Activated T-helper 1 cell treated with Interleukin-2 at 50 U/mL for 16 hours (primary cell): ENCODE measurements at places on chromosomes 11 and 22.

GRCh38 chr11:131923309-131923708, 552.9 kb downstream of the NTM start:
- no peak for DNase-seq

DNA sequence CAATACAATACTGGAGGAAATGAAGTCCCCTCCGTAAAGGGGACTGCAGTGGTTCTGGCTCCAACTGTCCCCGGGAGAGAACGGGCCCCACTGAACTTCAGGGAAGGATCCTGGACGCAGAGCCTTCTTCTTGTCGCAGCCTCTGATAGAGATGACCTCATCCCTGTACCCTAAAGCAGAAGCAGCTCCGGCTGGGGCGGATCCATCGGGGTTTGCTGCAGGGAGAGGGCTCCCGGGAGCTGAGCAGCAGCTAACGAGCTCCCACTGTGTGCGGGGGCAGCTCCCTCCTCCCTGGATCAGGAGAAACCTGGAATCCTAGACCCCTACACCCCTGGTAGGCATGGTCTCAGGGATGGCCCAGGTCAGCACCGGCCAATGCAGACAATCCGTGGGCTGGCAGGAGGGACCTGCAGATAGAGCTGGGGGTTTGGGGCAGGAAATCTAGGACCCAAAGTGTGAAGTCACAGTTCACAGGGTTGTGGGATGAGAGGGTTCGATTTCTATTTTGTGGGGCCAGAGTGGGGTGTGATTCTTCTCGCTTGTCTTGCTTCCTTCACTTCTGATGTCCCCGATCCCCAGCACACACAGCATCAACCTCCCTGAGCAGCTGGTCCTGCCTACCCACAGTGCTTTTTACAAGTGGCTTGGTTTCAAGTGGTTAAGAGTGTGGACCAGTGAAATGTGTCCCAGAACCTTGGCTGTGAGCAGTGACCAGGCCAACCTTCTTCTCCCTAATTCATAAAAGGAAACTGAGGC, 12.9 kb downstream of the KIAA0930 start:
- no peak for DNase-seq

DNA sequence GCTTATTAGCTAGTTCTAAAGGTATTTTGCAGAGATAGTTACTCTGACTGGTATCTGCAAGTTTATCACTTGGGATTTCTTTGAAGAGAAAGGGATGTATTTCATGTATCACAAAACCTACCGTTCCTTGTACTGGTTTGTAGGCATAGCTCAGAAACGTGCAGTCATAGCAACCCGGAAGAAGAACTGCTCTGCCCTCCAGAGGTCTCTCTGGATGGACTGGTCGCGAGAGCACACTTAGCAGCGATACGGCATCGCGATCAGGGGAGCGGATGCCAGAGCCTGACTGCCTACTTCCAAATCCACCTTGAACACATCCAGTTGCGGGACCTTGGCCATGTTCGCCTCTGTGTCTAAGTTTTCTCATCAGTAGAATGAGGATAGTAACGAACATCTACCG, 143.3 kb downstream of the WNT7B start:
- DNase-seq, result no peak

DNA sequence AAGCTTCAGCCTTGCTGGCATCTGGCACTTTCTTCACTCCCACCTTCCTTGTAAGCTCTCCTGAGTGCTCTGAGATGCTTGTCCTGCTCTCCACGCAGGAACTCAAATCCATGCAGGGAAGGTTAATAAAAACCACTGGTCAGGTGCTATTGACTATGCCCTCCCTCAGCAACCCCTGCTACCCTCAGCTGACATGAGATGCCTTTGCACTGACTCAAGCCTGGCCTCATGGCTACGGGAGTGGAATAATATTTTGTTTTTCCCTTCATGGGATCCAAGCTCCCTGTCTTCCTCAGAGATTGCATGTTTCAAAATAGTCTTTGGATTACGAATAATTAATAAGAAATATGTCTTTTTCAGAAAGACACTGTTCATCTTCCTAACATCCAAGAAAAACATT, 31.7 kb upstream of the ABCC8 start:
- DNase-seq, result no peak

DNA sequence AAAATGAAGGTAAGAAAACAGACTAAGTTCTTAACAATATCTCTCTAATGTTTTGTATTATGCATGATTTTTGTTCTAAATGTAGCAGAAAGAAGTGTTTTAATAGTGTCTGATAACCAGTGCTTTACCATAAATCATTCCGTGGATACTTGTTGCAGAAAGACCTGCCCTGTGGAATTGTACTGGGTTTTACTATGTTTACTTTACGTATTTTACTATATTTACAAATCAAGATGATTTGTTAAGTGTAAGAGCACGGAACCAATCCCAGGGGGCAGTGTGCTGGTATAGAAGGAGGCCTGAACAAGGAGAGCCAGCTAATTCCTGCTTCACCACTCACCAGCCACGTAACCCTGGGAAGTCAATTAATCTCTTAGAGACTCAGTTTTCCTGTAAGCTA, 1.4 kb downstream of the HTR3B start:
- no peak for DNase-seq

DNA sequence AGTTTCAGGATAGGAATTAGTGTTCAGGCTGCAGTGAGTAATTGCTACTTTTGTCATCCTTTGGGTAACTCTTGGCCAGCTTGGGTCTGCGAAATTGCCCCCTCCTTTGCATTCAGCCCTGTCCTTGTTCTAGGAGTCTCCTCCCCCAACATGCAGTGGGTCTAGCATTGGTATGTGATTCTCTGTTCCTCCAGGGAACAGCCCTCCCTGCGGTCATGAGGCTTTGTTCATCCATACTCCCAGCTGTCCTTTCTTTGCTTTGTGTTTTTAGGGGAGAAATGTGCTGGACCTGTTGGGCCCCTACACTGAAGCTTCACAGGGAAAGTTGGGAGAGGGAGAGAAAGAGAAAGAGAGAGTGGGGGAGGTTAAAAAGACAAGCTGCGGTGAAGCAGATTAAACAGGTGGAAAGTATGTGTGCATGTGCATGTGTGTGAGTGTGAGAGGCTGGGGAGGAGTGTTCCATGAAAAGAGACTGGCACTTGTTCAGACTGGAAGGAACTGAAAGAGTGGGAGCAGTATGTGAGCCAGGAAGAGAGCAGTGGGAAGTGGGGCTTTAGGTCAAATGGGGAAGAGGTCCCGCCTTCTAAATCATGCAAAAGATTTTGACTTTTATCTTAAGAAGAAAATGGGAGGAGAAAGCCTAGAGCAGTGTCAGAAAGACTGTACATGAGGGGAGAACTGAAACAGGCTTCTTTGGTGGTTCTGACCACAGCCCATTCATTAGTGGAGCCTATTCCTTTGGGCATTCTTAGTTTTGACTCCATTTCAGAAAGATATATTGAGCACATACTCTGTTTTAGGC, 17.9 kb upstream of the SESN3 start:
- DNase-seq, result no peak

GRCh38 chr22:22396741-22397291, 111.7 kb downstream of the ZNF280B start:
- DNase-seq, result no peak

- no peak for DNase-seq
Measured at GRCh38 chr11:129144256-129144655, 47.9 kb downstream of the ARHGAP32 start.

- DNase-seq, result no peak
Measured at GRCh38 chr11:27563201-27563600, 56.6 kb upstream of the LIN7C start.

- DNase-seq, result no peak
Measured at GRCh38 chr22:47166033-47166404, 403.6 kb downstream of the TBC1D22A start.

DNA sequence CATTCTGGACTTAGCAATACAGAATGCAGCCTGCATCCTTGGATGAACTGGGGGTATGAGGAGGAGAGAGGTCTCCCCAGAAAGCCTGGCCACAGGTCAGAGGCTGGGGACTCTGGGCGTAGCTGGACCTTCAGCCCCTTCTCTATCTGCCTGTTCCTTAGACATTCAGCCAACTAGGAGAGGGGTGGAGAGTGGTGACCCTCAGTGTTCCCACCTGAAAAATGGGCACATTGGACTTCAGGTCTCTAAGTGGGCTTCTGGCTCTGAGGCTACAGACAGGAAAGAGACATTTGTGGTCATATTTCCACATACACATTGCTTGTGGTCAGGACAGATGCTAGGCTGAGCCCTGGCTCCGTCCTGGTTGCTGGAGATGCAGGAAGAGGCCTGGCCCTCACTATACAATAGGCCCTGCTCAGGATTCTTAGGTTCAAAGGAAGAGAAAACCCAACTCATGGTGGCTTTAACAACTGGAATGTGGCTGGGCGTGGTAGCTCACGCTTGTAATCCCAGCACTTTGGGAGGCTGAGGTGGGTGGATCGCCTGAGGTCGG, 30.1 kb upstream of the CBX7 start:
- no peak for DNase-seq

DNA sequence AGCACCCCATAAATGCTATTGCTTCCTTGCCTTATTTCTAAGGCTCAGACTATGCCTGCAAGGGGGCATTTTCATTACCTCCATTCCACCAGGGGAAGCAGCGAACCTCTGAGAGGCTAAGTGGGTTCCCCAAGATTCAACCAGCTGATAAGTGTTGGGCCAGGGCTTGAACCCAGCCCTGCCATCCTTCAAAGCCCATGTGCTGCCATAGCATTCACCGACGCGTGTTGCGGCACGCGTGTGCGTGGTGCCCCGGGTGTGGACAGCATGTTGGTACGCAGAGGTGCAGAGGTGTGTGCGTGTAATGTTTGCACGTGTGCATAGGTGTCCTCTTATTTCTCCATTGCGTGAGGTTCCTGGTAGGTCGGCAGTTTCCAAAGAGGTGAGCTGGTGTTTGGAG, 66.0 kb upstream of the PPARA start:
- no peak for DNase-seq

DNA sequence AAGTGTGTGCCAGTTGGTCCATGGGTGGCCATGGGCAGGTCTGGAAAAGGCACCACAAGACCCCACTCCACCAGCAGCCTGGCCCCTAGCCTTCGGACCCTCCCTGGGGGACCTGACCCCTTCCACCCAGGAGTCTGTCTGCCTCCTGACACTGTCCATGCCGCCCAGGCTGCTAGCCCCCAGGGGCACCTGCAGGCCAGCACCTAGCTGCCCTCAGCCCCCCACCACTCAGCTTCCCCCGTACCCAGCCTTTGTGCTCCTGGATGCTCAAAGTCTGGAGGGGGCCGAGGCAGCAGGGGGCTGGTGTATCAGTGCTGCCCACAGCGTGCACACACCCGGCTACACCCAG, 34.3 kb upstream of the OR10G7 start:
- DNase-seq, result no peak

DNA sequence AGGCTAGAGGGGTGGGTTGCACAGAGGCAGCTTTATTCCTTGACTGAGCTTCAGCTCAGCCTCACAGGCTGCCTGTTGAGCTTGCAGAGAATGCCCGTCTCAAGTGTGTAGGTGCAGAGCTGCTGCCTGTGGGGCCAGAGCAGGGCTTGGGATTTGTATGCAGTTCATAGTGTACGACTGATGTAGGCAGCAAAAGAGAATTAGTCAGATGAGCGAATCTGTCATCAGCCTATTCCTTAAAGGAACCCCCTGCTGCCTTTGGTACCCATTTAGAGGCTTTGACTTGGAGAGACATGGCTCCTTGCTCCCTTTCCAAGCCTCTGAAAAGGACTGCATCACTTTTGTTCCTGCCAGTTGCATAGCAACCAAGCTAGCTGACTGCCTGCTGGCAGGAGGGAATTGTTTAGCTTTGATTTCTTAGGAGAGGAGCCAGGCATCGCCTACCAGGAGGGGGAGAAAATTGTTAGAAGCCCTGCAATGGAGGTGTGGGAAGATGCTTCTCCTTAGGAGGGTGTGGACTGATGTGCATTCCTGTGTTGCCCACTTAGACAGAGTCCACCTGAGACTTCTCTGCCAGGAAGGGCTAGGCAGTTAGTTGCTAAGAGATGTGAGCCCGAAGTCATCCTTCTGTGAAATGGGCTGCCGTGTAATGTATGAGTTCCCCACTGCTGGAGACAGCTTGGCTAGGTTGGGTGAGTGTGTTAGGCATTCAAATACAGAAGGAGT, 10.9 kb downstream of the ACO2 start:
- no peak for DNase-seq

DNA sequence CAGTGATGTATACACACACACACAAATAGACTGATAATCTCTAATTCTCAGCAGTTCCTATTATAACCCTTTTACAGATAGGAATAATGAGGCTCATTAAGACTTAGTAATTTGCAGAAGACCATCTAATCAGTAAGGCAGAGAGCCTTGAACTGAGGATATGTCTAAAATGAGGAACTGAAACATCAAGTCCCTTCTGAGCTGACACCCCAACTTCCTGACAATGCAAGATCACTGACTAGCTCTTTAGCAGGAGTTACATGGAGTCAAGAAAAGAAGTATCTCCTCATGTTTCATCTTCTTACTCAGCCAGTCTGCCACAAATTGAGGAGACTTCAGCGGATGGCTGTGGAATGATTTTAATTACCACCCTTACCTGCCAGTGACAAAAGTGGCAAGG, 193.0 kb downstream of the MSANTD4 start:
- DNase-seq, result no peak

DNA sequence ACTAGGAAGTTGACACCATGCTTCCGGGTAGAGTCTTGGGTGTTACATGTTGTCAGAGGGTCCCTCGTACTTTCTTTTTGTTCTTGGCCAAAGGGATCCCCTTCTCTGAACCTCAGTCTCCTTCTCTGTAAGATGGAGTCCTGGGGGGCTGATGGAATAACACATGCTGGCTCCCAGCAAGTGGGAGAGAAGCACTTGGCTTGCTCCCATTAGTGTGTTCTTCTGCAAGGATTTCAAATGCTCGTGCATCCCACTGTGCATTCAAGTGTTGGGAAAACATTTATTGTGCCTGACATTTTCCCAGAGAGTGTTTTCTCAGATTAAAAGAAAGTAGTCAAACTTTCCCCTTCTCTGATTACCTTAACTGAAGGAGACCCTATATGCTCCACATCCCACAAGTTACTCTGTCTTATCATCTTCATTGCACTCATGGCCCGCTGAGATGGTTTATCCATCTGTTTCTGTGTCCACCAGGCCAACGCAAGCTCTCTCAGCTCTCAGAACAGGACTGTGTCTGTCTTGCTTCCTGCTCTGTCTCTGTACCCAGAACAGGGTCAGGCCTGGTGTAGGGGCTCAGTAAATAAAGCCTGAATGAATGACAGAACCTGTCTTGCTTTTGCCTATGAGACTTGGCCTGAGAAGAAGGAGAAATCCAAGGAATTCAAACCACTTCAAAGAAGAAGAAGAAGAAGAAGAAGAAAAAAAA, 16.0 kb upstream of the TIMP3 start:
- DNase-seq, result no peak
